ENCODE measurements at places on chromosomes 6 and 20.

GRCh38 chr6:15458021-15458459 lies 204.8 kb downstream of the DTNBP1 start:
- DNase-seq = no peak

GRCh38 chr20:64116016-64116415 lies 8.7 kb upstream of the NPBWR2 start:
- DNase-seq = no peak

- DNase-seq = no peak
These were observed 705.4 kb downstream of the PTPRT start for GRCh38 chr20:42484335-42484734.

- DNase-seq = no peak
These were observed 439.4 kb upstream of the ARID1B start for GRCh38 chr6:156337801-156338200.

- DNase-seq = no peak
These were observed 100.8 kb upstream of the CNKSR3 start for GRCh38 chr6:154611241-154611640.

- DNase-seq = no peak
These were observed 16.7 kb downstream of the THEMIS start for GRCh38 chr6:127884134-127884533.

- no peak for DNase-seq
These were observed 586.1 kb downstream of the PTPRT start for GRCh38 chr20:42603655-42604054.

DNA sequence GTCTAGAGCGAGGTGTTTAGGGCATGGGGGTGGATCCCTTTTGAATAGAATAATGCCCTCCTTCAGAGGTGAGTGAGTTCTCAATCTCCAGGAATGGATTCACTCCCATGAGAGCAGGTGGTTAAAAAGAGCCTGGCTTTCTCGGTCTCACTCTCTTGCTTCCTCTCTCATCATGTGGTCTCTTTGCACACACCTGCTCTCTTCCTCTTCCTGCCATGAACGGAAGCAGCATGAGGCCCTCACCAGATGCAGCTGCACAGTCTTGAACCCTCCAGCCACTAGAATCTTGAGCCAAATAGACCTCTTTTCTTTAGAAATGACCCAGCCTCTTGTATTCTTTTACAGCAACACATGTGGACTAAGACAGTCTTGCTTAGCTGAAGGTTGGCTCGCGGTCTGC lies 119.3 kb downstream of the BMP7 start:
- no peak for DNase-seq

GRCh38 chr20:15703171-15703911 lies 869.9 kb downstream of the KIF16B start:
- no peak for DNase-seq

DNA sequence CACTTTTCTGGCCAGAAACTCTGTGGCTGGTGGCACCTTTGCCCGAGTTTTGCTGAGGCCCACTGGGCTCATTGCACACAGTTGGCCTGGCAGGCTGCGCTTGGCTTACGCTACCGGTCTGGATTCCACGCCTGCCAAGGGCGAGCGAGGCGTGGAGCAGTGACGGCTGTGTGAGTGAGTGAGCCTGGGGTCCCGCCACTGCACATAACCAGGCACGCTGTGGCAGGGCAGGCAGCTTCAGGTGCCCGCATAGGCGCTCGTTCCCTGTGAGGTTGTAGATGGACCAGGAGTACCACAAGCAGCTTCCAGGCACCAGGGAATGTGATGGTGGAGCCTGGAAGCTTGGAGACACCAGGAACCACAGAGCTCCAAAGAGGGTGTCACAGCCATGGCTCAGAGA lies 190.1 kb upstream of the DEFB112 start:
- no peak for DNase-seq

- DNase-seq = no peak
These were observed 4.5 kb downstream of the PMEPA1 start for GRCh38 chr20:57705127-57705899.

GRCh38 chr6:56995347-56995902 lies 40.5 kb downstream of the BEND6 start:
- DNase-seq = no peak

DNA sequence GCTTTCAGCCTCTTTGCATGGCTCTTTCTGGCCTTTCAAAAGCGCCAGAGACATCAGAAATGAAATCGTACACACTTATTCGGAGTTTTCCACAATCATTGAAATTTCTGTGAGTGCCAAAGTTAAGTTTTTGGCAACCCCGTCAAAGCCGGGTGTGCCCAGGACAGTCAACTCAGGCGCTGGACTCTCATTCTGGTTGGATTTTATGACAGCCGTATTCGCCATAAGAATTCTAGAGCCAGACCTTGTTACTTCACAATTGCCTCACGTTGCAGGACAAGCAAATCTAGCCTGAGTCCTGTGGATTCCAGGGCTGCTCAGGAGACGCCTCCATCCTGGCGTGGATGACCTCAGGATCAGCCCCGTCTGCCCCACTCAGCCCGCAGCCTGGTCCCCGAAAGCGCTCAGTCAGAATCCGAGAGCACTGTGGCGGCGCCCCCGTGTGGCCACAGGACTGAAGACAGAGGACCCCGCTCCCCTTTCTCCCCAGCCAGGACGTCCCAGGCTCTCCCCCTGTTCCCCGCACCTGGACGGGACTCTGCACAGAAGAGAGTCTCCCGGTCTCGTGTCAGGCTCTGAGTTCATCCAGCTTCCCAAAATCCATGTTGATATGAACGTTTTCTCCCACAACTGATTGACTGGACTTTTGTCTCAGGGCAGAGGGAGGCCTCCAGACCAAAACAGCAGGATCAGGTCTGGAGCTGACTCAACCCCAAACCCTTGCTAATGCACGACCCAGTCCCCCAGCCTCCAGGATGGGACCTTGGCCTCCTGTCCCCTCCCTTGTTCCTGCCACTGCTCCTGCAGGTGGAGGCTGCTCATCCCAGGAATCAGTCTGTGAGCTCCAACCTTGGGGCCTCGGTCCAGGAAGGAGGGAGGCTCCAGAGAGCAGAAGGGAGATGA lies 38.2 kb downstream of the MICA start:
- peak; percentile 63 for DNase-seq

DNA sequence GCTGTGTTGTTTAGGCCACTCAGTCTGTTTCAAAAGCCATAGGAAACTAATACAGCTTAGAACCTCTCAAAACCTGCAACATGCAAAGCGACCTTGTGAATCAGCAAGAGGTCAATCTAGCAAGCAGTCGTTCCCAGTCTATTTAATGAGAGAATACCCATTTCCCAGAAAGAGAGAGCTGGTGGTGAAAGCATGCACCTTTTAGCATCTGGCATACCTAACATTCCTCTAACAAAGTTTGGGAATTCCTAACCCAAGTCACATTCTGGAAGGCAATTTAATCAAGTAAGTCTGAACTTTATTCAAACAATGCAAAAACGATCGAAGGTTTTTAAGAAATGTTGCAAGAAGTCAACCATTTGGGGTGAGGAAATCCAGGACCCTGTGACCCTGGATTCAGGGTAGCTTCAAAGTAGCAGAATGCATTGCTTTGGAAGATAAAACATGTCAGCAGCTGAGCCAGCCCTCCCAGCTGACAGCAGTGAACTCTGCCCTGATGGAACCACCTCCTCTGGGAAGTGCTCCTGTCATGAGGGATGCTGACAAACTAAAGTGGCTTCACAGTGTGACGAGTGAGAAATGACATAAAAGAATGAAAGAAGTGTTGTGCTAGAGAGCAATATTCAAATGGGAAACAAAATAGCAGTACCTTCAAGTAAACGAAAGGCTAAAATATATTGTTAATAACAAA lies 104.8 kb downstream of the GMDS start:
- DNase-seq = no peak

DNA sequence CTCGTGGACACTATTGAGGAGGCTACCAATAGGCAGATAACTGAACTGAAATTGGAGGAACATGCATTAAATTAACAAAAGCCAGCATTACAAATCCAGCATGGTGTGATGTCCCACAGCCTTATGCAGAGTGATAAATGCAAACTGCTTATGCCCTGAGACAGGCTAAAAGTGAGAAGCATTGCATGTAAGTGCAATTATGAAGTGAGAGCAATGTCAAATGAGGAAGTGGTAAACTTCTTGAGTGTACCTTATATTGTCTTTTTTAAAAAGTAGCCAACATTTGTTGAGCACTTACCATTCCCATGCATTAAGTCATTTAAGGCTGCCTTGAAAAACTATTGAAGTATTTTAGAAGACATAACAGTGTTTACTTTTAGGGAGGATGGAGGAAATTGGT lies 212.2 kb downstream of the TBC1D7 start:
- no peak for DNase-seq

GRCh38 chr6:116436586-116436985 lies 24.6 kb upstream of the CALHM6 start:
- DNase-seq = no peak
